Stimulated activated CD8-positive, alpha-beta memory T cell treated with anti-CD3 and anti-CD28 coated beads, Interleukin-4, amount 100 ng/mL, for 24 hours (primary cell): ENCODE measurements at places on chromosomes 1 and 21.

DNA sequence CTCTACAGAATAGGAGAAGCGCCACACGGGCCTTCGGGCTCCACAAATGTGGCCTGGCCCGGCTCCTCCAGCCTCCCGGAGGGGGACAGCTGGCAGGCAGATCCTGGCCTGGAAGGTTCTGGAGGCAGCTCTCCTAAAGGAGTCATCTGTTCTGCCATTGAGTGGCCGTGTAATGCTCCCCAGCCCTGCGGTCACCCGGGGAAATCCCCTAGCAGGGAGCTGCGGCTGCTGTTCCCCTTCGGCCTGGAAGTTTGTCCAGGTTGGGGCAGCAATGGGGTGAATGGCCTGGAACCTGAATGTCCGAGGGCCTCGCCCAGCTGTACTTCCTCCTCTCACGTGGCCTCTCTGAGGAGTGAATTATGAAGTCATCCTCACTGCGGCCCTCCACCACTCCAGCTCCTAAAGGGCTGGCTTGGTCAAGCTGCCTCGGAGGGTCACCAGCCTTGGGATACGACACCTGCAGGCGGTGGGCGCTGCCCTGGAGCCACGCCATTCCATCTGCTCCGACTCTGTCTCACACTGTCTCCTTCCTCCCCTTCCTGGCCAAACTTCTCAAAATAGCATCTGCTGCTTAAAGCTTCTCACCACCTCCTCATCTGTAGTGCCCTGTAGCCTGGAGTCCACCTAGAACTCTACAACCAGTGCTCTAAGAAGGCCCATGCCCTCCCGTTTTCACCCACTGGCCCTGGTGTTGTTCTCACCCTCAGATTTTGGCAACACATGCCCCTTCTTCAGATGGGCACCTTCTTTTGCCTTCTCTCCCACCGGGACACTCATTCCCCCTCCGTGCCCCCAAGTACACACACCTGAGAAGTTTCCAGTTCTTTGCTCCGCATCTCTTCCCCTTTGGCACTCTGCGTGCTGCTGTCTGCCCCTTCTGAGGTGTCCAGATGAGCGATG is 54.4 kb upstream of the TMPRSS2 start:
- no peak for DNase-seq

DNA sequence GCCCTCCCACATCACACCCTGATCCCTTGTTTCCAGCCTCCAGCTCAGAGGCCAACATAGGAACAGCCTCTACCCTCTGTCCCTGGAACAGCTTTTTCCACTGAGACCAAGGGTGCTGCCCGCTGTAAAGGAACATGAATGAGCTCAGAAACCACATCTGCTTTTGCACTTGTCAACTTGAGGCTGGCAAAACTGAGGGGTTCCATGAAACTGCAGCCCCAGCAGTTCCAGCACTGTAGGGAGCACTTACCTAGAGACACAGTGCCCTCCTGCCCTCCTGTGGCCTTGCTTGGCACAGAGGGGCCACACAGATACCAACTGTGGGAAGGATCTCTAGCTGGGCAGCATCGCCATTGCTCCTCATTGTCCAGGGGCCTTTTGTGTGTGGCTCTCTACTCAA is 51.7 kb downstream of the ITPKB start:
- no peak for DNase-seq

- no peak for DNase-seq
Observed at GRCh38 chr1:173409613-173410012, 67.5 kb upstream of the PRDX6 start.

DNA sequence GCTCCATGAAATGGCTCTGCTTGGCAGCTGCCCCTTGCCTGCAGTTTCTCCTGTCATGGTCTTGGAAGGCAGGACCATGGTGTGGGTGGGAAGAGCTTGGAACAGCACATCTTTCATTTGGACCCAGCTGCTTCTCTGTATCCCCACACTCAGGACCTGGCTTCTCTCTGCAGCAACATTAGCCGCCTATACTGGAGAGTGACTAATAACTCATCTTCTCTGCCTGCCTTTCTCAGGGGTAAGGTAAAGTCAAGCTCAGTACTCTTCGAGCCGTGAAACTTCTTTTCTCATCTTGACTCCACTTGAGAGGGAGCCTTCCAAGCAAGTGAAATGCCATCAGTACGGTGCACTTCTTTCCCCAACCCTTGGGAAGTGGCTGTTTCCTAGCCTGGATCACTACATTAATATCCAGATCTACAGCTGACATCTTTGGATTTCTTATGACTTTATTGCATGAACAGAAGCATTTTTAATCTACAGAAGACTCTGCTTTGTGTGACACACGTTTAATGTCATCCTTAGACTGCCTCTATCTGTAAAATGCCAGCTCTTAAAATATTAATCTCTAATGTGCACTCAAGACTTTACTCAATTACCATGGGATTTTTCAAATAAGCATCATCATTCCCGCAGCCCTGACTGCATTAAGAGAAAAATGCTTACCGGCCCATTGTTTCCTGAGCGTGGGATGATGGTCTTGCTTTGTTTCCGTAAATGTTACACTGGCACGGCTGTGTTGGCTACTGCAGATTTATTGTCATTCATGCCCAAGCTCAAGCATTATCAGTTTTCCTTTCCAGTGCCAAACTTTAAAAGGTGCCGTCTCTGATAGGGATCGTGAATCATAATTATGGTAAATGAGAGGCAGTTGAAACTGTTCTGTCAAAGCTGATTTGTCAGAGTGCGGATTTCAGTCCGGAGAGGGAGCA is 242.9 kb downstream of the HHAT start:
- DNase-seq = no peak

DNA sequence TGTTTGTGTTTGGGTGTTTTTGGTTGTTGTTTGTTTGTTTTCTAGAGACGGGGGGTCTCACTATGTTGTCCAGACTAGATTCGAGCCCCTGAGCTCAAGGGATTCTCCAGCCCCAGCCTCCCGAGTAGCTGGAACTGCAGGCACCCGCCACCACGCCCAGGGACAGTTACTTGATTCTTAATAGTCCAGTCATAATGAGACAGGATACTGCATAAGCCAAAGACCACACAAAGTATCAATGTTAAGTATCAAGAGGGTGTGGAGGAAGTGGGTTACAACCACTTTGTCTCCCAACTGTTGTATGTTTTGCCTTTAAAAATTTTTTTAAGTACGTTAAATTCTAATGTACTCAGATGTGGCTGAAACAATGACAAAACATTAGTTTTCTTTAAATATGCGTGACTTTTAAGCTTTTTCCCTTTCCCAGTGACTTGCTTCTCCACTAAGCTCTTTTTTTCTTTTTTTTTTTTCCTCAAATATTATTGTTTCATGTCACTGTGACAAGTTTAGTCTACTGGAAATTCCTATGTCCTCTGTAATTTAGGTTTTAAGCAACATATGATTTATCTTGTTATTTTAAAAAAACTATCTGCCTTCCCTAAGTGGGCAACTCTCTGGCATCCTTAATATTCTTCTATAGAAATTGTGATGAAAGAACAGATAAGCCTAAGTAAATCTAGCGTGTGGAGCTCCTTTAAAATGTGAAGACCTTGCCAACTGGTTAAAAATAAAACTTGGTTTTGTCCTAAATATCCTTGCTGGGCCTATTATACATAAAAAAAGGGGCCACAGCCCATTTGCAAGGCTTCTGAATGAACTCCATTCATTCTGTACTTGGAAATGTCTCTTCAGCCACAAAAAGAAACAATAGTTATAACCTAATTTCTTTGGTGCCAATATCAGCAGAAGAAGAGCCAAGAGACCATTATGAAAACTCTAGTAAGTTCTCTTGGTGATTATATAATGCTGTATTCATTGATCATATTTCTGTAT is 56.2 kb upstream of the DPH5 start:
- peak; percentile 19 for DNase-seq

DNA sequence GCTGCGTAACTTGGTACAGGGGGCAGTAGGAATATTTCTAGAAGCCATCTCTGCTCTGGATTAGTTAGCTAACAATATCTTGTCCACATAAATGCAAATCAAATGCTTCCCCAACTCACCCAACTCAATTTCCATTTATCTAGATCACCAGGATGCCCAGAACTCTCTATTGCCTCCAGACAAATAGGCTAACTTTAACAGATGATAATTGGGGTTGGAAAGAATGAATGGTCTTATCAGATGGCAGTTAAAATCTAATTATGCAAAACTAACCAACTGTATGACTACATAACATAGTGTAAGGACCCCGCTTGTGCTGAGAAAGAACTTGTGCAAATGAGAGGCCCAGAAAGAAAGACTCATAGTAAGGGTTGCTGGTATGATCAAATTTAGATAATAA is 1024.8 kb downstream of the PLA2G4A start:
- no peak for DNase-seq

GRCh38 chr1:16443975-16444770 is 3.6 kb downstream of the NECAP2 start:
- no peak for DNase-seq

DNA sequence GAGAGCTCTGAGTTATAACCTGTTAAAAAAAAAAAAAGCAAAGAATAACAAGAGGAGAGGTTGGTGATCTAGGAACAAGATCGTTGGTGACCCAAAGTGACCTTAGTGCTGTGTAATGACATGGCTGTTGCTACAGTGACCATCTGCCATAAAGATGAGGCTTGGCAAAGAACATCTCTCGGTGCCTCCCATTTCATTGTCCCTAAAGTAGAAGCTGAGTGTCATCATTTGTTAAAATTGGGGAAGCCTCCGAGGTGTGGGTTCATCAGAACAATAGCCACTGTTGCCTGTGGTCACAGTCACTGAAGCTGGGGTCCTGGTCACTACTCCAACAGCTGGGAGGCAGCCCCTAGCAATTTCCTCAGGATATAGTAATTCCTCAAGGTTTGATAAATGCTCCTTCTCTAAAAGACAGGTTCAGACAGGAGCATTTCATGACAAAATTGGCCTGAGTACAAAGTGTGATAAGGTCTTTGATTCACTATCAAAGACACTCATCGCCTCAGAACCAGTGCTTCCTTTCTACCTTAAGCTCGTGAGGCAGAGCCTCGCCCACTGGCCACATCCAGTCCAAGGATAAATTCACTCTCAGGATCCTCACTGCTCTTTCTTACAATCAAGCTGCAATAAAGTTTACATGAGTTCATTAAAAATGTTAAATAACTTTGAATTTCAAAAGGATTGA is 81.9 kb upstream of the RGS2 start:
- DNase-seq = no peak

GRCh38 chr1:185373813-185374529 is 56.9 kb upstream of the IVNS1ABP start:
- DNase-seq = no peak

GRCh38 chr1:209414803-209415329 is 168.6 kb upstream of the CAMK1G start:
- no peak for DNase-seq

DNA sequence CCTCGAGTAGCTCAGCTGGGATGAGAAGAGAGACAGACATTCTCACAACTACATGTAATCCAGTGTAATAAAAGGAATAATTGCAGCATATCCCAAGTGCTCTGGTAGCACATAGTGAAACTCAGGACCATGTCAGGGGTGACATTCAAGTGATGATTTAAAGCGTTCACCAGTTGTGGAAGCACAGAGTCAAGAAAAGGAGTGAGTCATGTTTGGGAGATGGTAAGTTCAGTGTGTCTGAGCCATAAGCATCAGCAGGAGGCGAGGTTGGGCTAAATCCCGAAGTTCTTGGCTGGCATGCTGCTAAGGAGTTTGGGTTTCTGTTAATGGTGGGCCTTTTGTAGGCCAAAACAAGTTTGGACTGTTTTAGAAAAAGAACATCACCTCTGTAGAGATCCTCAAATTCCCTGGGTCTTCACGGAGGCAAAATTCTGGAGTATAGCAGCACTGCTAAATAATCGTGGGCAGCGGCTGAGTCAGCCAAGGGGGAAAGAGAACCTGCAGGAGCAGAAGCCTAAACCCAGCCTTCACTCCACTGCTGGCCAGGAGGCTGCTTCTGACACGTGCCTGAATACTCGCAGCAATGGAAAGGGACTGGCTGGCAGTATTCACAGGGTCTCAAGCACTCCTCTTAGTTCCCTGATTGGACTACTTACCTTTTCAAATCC is 7.2 kb upstream of the NHLH1 start:
- no peak for DNase-seq

DNA sequence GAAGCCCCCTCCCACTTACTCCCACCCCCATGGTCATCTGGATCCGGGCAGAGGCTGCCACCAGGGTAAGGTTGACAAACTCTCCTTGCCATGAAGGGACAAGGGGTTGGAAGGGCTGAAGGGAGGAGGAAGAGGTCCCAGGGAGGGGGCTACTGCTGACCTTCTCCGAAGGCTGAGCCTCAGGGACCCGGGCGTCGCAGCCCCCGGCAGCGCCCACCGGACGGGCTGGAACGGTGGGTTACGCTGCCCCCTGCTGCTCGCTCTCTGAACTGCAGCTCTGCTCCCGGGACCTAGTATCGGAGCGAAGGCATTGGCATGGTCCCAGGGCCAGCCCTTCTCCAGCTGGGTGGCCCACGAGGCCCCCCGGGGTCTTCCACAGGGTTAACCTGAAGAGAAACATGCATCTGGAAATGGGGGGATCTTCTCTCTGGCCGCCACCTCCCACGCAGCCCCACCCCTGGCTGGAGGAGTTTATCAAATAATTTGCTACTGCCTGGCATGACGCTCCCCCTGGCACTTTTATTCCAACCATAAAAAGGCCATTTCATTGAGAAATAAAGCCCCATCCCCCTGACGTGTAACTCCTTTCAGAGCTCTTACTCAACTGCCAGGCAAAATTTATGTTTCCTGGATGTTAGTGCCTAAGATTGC is 70.4 kb upstream of the TARDBP start:
- DNase-seq = peak; percentile 44

DNA sequence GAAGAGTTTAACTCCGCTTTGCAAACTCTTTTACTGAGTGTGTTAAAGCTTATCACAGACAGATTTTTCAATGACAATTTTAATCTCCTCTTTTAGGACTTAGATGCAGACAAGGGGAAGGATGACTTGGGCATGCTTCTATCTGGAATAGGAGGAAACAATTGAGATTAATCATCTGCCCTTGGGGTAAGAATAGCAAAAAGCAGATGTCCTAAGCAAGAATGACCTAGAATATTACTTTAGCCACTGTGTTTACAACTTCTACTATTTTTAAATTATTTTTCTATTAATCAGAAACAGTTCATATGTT is 569.0 kb upstream of the ADGRL2 start:
- DNase-seq = no peak

- no peak for DNase-seq
Observed at GRCh38 chr1:235657269-235657668, 7.7 kb upstream of the GNG4 start.

GRCh38 chr1:205700865-205701401 is 20.6 kb upstream of the SLC45A3 start:
- DNase-seq = no peak
